ENCODE measurements at places on chromosomes 2 and 18. TPM values are rescaled to one million over a fixed set of nuclear protein-coding genes. Genes with fewer than 3 reads are reported as not detected.

Gene SLC11A1
- total RNA-seq = 0.03 TPM

Gene ERFE
- total RNA-seq = 11.1 TPM

Gene EPHA4
- 5.4 TPM for total RNA-seq

Gene C2orf15
- not detected for total RNA-seq

- DNase-seq = no peak
Observed at GRCh38 chr2:163658556-163658955, 77.3 kb downstream of the FIGN start.

GRCh38 chr2:168118733-168119514, 128.5 kb downstream of the STK39 start:
- no peak for DNase-seq

DNA sequence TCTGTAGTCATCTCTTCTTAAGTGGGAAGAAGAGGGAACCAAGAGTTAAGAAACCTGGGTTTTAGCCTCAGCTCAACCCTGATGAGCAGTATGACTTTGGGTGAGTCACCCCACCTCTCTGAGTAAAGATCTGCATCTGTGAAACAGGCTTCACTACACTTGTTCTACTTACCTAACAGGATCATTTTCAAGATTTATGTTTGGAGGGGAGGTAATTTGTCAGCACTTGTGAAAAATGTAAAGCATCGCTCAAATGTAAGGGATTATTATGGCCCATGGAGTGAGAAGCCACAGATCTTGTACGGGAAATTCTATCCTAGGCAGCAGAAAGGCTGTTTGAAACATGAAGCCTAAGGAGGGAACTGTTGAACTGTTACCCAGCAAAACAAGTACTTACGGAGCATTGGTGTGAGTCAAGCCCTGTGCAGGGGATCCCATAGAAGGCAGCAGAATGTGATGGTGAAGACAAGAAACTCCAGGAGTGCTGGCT, 160.6 kb downstream of the PRKCE start:
- DNase-seq = peak; percentile 24

DNA sequence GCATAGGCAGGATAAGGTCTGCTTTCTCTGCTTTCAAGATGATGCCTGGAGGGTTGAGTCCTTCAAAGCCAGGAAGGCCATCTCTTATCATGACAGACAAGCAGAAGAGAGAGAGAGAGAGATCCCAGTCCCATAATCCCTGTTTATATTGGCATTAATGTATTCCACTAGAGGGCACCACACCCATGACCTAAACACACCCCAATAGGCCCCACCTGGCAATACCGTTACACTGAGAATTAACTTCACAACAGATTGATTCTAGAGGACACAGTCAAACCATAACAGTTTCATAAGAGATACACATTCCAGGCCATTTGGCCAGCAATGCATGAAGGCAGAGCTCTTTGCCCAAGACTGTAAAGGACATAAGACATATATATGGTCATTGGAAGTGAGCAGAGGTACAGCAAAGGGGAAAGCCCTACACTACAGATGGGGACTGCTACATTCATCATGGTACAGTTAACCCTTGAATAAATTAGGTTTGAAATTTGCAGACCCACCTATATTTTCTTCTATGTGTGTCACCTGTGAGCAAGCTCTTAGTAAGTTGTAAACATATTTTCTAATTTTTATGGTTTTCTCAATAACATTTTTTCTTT, 1516.1 kb downstream of the RPIA start:
- no peak for DNase-seq

- no peak for DNase-seq
Observed at GRCh38 chr2:232147440-232148077, 186.0 kb downstream of the DIS3L2 start.

DNA sequence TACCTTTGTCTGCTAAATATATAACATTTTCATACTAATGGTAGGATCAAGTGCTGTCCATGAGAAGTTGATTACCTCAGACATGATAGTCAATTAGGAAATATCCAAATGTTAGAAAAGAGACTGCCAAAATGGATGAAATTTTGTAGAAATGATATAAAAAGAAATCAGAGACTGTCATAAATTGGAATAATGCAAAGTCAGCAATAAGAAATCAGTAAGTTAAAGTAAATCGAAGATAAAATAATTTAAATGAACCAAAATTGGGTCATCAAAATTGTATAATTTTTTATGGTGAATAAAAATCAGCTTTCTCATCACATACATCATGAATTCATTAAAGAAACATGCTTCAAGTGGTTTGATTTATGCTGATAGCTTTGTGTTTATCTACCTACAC, 165.3 kb upstream of the CDH2 start:
- DNase-seq = no peak

GRCh38 chr2:138782383-138782782, 2.2 kb upstream of the NXPH2 start:
- DNase-seq = no peak

GRCh38 chr2:239299218-239299939, 101.4 kb downstream of the HDAC4 start:
- DNase-seq = no peak
